Esophagus mucosa (tissue), 1 donor: ENCODE measurements at places on chromosomes 3 and 15. TPM values are rescaled to one million over a fixed set of nuclear protein-coding genes. Genes with fewer than 3 reads are reported as not detected.

HERC2 gene
- total RNA-seq: 34.1 TPM

- ATAC-seq: no peak
These were observed 277.5 kb upstream of the TBL1XR1 start for GRCh38 chr3:177474652-177475355.

DNA sequence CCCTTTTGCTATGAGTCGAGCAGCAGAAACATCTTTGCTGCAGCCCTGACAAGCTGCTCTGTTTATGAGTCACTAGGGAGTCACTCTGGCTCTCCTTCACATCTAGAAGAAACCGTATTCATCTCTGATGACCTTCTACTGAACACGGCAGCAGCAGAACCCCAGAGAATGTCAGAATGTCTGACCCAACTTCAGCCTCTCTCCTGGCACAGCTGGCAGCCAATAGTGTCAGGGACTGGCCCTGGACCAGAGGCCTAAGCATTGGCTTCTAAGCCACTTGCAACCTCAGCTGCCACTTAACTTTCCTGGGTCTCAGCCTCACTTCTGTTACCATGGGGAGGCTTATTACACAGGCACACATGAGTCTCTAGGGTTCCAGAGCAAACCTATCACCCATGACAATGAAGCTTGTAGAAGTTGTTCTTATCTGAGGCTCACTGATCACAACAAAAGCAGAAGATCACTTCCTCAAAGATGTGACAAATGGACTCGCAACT is 184.1 kb upstream of the TLE3 start:
- ATAC-seq: peak; percentile 13

GRCh38 chr15:91782221-91782620 is 71.3 kb upstream of the SLCO3A1 start:
- no peak for ATAC-seq
